Stimulated activated CD8-positive, alpha-beta memory T cell treated with anti-CD3 and anti-CD28 coated beads, Interleukin-12 subunit alpha, Interleukin-12 subunit beta, amount 100 ng/mL, for 1 hour (primary cell): ENCODE measurements at places on chromosomes 6 and 20.

- DNase-seq = no peak
Observed at GRCh38 chr6:47567586-47567985, 90.0 kb downstream of the CD2AP start.

GRCh38 chr6:5679270-5679669 lies 327.5 kb downstream of the NRN1 start:
- DNase-seq = no peak

- DNase-seq = no peak
Observed at GRCh38 chr20:3312940-3313682, 74.1 kb upstream of the SLC4A11 start.

- DNase-seq = no peak
Observed at GRCh38 chr6:11054722-11055121, 10.6 kb upstream of the ELOVL2 start.

DNA sequence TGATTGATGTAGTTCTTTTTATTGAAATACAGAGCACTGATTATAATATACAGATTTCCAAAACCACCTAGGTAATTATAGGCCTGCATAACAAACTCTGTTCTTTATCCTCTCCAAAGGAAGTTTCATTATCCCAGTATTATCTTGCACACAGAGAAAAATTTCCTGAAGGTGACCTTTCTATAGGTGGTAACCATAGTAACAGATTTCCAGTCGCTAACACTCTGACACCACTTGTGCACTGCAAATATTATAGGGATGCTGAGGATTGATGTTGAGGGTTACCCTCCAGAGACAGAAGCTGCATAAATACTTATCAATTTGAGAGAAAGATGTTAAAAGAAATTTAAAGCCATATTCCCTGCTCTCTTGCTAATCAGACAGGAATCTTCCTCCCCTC lies 274.5 kb upstream of the NRSN1 start:
- DNase-seq = no peak

DNA sequence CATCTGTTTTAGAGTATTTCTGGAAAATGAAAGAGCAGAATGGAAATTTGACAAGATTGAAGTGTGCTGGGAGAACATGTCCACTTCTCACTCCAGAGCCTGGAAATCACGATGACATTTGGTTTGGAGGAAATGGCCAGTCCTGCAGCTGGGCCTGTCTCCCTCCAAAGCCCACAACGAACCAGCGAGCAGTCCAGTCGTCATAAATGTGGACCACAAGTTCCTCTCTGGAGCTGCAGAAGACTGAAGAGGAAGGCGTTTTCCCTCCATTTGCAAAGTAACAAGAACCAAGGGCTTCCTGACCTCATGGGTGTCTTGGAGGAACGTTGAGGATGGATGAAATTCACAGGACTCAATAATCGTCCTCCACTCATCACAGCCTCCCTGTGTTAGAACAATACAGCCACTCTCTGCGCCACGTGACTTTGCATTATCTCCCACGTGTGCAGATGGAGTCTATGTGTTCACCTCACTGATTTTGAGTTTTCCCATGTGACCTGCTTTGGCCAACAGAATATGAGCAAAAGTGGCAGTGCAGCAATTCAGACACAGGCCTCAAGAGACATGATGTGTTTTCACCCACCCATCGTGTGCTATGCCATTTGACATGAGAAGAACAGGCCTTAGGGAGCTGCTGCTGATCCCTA lies 9.1 kb upstream of the SPATS1 start:
- no peak for DNase-seq

DNA sequence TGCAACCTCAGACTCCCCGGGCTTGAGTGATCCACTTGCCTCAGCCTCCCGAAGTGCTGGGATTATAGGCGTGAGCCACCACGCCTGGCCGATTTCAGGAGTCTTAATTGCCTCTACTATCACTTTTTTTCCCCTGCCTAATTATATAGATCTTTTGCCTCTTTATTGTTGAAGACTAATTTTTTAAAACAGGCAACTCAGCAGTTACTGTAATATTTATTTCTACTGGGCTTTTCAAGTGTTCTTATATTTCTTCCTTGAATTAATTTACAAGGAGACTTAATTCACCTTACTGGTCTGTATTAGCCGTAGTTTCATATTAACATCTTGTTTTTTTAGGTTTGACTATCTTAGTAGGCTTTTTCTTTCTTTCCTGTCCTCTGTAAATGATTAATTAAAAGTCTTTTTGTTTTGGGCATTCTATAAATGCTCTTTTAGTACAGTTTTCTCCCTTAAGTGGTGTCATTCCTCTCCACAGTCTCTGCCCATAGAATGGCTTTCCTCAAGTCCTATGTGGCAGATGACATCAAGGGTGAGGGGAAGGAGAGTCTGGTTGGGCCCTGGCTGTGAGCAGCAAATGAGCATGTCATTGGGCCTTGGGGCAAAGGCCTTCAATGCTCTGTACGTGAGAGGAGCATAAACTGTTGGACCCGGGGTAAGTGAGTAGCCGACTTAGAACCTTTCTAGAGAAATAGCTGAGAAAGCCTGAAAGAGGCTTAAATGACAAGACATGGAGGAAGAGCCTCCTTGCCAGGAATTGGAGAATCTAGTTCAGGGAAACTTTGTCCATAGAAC lies 36.0 kb downstream of the ANKS1A start:
- no peak for DNase-seq

GRCh38 chr6:38035478-38035877 lies 216.0 kb downstream of the ZFAND3 start:
- no peak for DNase-seq

DNA sequence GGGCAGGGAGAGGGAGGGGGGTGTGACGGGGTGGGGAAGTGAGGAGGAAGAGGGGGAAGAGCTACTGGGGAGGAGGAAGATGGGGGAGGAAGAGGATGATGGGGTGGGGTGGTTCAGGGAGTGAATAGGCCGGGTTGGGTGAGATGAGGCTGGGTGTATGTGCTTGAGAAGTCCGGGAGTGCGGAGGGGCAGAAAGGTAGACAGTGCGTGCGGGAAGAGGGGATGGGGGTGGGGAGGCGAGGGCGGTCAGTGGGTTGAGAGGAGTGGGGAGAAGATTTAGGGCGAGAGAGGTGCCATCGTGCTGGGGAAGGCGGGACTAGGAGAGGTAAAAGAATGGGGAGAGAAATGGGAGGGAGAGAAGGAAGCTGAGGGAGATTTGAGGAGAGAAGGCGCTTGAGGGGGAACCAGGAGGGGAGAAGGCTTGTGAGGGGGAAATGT lies 30.9 kb upstream of the NOTCH4 start:
- DNase-seq = no peak

DNA sequence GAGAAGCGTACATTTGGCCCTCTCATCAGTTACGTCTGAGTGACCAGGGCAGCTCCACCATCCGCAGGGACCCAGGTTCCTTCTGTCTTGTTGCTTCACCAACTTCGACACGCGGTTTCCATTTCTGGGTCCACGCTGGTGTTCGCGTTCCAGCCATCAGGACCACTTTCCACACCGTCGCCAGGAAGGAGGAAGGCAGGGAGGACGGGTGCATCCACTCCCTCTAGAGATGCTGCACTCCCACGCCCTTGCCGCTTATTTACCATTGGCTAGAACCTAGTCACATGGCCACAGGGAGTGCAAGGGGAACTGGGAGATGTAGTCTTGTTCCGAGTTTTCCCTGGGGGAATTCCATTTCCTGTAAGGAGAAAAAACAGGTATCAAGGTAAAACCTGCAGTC lies 33.2 kb upstream of the SNX9 start:
- no peak for DNase-seq

- DNase-seq = no peak
Observed at GRCh38 chr20:25864326-25864962, 167.8 kb upstream of the ZNF337 start.
